ENCODE measurements at places on chromosomes 5 and 9. TPM values are rescaled to one million over a fixed set of nuclear protein-coding genes. Genes with fewer than 3 reads are reported as not detected.

Gene SPINK5
- total RNA-seq = not detected

Gene LPAR1
- total RNA-seq = 106 TPM

Gene JADE2
- 27.9 TPM for total RNA-seq

Gene LYSMD3
- 9.4 TPM for total RNA-seq

Gene AMBP
- not detected for total RNA-seq

Gene OTP
- total RNA-seq = not detected

Gene NMUR2
- not detected for total RNA-seq

Gene ZNF483
- total RNA-seq = 0.17 TPM

Gene RNF183
- total RNA-seq = not detected

Gene PAEP
- total RNA-seq = not detected

Gene BSPRY
- total RNA-seq = not detected

Gene TJP2
- 70.9 TPM for total RNA-seq

Gene OGN
- 0.17 TPM for total RNA-seq

Gene ARL14EPL
- not detected for total RNA-seq

Gene LCN2
- total RNA-seq = not detected

Gene CFAP90
- 0.84 TPM for total RNA-seq

Gene FAM221B
- total RNA-seq = not detected

Gene GRIA1
- total RNA-seq = 1.5 TPM

Gene SYK
- not detected for total RNA-seq

Gene ANKRD31
- under 0.01 TPM for total RNA-seq

Gene GRXCR2
- total RNA-seq = not detected

Gene APBA1
- total RNA-seq = 1.5 TPM

Gene ISOC1
- 18.2 TPM for total RNA-seq

Gene SAPCD2
- total RNA-seq = 21.9 TPM

Gene ADCY2
- total RNA-seq = not detected

Gene TAF11L5
- total RNA-seq = not detected

Gene ACOT12
- 0.84 TPM for total RNA-seq

Gene SREK1
- 14.6 TPM for total RNA-seq

Gene ALDH1B1
- 38.8 TPM for total RNA-seq

Gene EDIL3
- 11.1 TPM for total RNA-seq

Gene TXNDC8
- total RNA-seq = not detected

Gene TYRP1
- total RNA-seq = not detected

Gene NR5A1
- not detected for total RNA-seq

Gene ZNF454
- total RNA-seq = 0.84 TPM

Gene PCDHGA8
- 0.15 TPM for total RNA-seq

Gene FOXD4L3
- total RNA-seq = not detected

Gene SMAD5
- 28.6 TPM for total RNA-seq

Gene CSF2
- 0.84 TPM for total RNA-seq

Gene SPACA9
- 3.3 TPM for total RNA-seq

Gene TNPO1
- 121 TPM for total RNA-seq

Gene PTPN3
- 1.6 TPM for total RNA-seq

Gene SLC6A7
- not detected for total RNA-seq

Gene ATOX1
- 157 TPM for total RNA-seq

Gene CARD9
- total RNA-seq = 1.9 TPM

Gene FEM1C
- 10.4 TPM for total RNA-seq

Gene LMAN2
- total RNA-seq = 253 TPM

Gene CCNI2
- total RNA-seq = not detected

Gene GPR150
- 0.59 TPM for total RNA-seq

Gene NR6A1
- total RNA-seq = 0.15 TPM

Gene ANKRD34B
- total RNA-seq = not detected

Gene CCDC171
- total RNA-seq = 1.5 TPM

Gene OR1J2
- total RNA-seq = not detected
